ENCODE measurements at places on chromosomes 6 and 20.
A peak's percentile ranks its signal among the peaks of the same experiment; 100 is the strongest.

GRCh38 chr20:41185013-41185757 lies 47.8 kb downstream of the PLCG1 start:
- DNase-seq: peak; percentile 32

- no peak for DNase-seq
These were observed 227.0 kb downstream of the BMP2 start for GRCh38 chr20:6994452-6994851.

DNA sequence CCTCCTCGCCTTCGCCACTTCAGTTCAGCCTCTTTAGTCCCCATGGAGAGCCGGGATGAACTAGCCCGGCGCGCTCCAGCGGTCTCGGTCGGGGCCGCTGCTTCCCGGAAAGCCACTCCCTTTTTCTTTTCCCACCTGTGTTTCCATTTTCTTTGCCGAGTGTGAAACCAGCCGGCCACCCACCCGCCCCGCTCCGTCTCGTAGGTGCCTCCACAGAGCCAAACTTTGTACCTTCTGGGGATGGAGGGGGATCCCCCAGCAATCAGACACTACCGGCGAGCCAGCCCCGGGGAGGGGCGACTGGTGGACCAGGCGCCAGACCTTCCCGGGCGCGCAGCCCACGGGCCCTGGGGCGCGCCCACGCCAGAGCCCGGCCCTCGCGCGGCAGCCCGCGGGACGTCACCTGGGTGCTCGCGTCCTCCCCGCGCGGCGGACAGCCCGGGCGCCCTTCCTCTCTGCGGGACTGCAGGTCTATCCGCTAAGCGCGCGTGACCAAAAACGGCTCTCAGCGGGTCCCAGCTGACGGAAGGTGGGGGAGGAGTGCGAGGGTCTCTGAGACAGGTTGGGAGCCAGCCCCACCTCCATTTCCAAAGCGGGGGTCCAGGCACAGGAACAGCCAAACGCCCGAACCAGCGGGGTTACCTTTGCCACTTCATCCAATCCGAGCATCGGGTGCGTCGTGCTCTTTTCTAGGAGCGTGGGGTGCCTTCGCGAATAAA lies at the start of gene MCHR2:
Gene MCHR2 (minus strand): TSS at position 691 of the 719 bp plus-strand sequence. CDS start 38,076 bp downstream, outside the sequence.
- no peak for DNase-seq

DNA sequence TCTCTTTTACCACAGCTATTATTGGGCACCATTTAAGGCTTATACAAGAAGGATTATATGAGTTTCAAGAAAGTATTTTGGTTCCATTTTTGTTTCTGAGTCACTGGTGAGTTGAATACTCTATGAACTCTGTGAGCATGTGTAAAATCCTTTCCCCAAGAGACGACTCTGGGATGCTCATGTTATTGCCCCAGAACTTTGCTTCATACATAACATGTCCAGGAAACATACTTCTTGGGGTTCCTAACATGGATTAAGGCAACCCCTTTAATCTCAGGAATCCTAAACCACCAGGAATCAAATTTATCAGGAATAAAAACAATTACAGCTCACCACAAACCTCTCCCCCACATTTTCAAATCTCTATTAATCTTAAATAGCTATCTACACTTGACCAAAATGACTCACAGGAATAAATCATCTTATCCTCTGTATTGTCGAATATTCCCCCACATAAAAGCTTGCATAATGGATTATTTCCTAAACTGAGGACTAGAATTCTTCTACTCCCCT lies 117.5 kb upstream of the COL21A1 start:
- no peak for DNase-seq

GRCh38 chr6:168000198-168001028 lies 2.9 kb downstream of the KIF25 start:
- no peak for DNase-seq
